Hair follicle dermal papilla cell (primary cell): ENCODE measurements at places on chromosomes 6 and 20. TPM values are rescaled to one million over a fixed set of nuclear protein-coding genes. Genes with fewer than 3 reads are reported as not detected.

The ACOT8 gene
- 27.6 and 32.8 TPM in 2 replicates for total RNA-seq

The MYLK2 gene
- total RNA-seq, result under 0.01 and 0.12 TPM in 2 replicates

The MYLK4 gene
- total RNA-seq, result 0.81 and 0.85 TPM in 2 replicates

The PROCR gene
- total RNA-seq, result 21.7 and 24.2 TPM in 2 replicates

The SERINC3 gene
- 123 and 151 TPM in 2 replicates for total RNA-seq

The PPIL6 gene
- 2.1 and 2.3 TPM in 2 replicates for total RNA-seq

The CTCFL gene
- total RNA-seq, result not detected in 2 replicates

The RRBP1 gene
- total RNA-seq, result 199 and 237 TPM in 2 replicates

The BANF2 gene
- total RNA-seq, result not detected in 2 replicates

The C6orf58 gene
- total RNA-seq, result not detected in 2 replicates

The BCAS4 gene
- total RNA-seq, result 10.2 and 15.1 TPM in 2 replicates

The TMEM244 gene
- total RNA-seq, result not detected in 2 replicates
